ENCODE measurements at places on chromosomes 3 and 15.
A peak's percentile ranks its signal among the peaks of the same experiment; 100 is the strongest.

DNA sequence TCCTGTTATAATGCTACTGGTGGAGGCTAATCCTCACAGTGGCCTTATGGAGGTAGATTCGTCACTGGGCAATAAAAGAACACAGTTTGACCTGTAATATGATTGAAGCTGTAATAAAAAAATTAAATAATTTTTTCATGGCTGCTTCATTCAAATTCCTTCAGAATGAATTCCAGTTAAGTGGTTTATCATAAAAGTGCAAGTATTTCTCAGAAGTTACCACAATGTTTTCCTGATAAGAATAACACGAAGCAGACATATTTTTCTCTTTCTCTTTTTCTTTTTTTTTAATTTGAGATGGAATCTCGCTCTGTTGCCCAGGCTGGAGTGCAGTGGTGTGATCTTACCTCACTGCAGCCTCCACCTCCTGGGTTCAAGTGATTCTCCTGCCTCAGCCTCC lies 15.6 kb downstream of the B4GALT4 start:
- no peak for DNase-seq

GRCh38 chr3:150033721-150034120 lies 63.0 kb upstream of the PFN2 start:
- no peak for DNase-seq

DNA sequence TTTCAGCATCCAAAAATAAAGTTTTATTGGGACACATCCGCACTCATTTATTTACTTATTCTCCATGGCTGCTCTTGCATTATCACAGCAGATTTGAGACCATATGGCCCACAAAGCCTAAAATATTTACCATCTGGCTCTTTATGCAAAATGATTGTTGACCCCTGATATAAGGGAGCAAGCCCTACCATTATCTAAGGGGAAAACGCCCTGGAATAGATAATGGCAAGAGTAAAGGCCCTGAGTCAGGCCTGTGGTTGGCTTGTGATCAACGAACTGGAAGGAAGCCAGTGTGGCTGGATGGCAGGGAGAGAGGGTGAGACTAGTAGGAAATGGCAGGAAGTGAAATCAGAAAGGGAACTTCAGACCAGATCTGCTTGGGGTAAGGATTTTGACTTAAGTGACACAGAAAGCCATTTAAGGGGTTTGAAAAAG lies 24.6 kb upstream of the DMXL2 start:
- no peak for DNase-seq

DNA sequence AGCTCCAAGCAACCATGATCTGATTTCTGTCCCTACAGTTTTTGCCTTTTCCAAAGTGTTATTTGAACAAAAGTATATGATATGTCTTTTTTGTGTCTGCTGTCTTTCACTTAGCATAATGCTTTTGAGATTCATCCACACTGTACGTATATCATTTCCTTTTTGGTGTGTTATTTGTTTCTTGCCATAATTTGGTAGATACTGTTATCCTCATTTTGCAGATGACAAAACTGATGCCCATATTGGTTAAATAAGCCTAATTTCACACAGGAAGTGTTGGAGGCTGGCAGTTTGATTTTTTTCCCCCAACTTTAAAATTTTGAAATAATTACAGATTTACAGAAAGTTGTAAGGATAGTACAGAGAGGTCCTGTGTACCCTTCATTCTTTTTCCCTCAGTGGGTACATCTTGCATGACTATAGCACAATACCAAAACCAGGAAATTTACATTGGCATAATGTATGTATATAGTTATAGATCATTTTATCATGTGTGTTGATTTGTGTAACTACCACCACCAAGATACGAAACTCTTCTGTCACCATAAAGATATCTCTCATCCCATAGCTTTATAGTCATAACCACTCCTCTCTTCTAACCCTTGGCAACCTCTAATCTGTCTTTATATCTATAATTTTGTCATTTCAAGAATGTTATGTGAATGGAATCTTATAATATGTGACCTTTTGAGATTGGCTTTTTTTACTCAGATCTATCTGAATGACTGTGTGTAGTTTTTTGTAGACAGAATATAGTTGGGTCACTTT lies 55.6 kb downstream of the RASA2 start:
- no peak for DNase-seq

DNA sequence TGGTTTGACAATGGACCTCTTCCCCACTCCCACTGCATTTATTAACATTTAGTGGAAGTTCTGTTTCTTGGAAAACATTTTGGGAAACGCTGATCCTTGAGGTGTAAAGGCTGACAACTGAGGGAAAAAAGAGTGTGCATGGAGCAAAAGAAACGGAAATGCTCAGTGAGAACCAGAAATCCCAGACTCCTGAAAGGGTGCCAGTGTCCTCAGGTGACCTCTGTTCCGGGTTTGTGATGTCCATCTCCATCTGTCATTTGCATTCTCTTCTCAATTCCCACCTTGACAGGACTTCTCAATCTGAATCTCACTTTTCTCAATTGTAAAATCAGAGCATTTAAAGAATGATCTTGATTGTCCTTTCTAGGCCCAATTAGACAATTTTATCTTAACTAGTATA lies 71.1 kb upstream of the FAM3D start:
- DNase-seq = no peak

DNA sequence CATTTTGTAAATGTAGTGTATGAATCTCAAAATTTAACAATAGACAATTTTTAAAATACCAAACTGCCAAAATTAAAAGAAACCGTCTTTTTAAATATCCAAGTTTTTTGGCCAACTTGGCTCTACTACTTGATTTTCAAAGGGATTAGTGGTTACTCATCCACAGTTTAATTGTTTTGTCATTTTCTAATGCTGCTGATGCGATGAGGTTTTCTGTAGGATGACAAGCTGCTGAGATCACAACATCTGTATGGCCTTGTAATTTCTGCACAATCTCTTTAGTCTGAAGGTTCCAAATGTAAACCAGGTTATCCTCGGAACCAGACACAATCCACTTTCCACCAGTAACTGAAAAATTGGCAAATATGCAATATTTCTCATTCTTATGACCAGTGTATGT lies 1.5 kb downstream of the WDR5B start:
- no peak for DNase-seq

DNA sequence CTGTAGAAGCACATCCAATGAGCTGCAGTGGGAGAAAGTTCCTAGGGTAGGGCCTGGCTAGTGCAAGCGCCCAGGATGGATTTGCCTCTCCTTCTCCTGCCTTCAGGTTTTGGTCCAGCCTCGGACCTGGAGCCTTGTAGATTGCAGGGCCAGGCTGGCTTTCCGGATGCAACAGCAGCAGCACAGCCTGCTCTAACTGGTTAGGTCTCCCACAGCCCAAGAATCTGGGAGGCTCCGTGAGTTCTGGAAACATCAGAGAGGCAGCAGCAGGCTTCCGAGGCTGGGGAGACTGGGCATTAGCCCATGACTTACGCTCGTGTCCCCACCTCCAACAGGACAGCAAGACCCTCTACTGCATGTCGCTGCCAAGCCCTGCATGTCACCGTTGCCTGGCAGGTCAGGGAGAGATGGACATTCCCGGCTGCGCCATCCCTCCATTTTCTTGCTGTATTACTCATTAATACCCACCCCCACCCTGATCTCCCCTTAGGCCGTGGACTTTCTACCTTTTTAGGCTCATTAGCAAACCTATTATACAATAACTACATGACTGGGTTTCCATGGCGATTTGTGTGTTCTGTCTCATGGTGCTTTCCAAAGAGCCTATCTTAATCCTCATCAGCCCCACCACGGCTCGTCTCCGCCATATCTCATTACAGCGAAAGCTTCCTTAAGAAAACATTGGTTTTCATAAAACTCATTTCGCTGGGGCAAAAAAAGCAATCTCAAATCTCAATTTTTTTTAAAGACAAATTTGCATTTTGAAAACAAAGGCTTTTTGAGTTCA lies 40.9 kb upstream of the RGMA start:
- no peak for DNase-seq

- no peak for DNase-seq
These were observed 15.3 kb upstream of the STRIT1 start for GRCh38 chr3:155308831-155309230.

GRCh38 chr15:51103330-51103729 lies 8.6 kb upstream of the TNFAIP8L3 start:
- DNase-seq = no peak

- no peak for DNase-seq
These were observed 36.7 kb upstream of the MBNL1 start for GRCh38 chr3:152232001-152232400.

DNA sequence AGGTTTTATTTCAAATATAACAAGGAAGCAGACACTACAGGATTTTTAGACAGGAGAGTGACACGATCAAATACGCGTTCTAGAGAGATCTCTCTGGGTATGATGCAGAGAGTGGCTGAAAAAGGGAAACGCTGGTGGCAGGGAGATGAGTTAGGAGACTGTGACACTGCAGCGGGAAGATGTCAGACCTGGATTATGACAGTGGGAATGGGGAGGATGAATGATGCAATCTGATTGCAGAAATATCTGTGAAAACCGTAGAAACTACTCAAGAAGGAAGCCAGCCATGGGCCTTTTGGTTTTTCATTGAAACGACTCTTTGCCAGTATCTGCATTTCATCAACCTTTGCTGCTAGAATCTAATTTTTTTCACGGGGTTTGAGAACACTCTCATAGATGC lies 157.9 kb downstream of the FAM43A start:
- DNase-seq = no peak

DNA sequence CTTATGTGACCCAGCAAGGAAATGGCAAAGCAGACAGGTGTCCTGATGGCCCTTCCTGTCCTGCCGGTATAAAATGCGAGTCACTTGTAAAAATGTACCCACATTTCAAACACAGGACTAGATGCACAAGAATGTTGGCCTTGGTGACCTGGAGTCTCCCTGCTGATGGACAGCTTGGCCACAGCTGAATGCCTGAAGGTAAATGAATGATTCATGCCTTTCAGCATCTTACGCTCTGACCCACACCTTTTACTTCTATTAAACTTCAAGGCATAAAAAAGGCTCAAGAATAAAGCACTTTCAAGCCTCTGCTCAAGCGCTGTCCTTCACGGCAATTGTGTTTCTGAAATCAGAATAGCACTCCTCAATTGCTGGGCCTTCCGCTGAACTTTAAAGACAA lies 228.0 kb upstream of the SLCO3A1 start:
- no peak for DNase-seq

DNA sequence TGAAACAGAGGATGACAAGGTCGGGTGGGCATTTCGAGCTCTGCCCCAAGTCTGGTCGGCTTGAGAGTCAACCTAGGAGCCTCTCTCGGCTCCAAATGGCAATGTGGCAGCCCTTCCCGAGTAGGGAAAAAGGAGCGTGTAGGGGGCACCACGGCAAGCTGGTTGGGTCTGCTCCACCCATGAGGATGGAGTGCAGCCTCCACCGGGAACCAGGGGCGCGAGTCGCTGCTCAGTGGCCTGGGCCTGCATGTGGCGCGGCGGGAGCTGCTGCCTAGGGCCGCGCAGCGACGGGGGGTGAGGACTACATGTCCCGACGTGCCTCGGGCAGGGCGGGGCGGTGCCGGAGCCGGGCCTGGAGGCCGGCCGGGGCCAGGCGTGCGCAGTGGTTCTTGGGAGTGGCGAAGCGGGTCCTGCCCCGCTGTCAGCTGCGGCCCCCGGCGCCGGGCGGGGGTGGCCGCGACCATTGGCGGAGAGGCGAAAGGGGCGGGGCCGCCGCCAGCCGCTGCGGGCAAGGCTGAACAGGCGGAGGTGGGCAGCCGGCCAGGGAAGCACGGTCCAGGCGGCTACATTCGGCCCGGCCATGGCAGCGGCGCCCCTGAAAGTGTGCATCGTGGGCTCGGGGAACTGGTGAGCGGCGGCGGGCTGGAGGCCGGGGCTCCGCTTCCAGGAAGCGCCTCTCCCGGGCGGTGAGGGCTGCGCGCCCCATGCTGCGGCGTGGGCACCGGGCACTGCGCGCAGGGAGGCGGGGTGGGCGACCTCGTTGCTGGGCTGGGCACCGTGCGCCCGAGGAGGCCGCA lies at the start of gene GPD1L:
Gene GPD1L, plus strand, starts transcription at position 489 of the 797 bp plus-strand sequence. Its CDS starts 92 bp downstream, at position 581.
- peak; percentile 91 for DNase-seq

GRCh38 chr15:43867096-43867495 lies 40.3 kb downstream of the WDR76 start:
- DNase-seq = no peak

Data from liver (tissue), 10 donors.